MM.1S (cell line): ENCODE measurements at places on chromosomes 3 and 15.

DNA sequence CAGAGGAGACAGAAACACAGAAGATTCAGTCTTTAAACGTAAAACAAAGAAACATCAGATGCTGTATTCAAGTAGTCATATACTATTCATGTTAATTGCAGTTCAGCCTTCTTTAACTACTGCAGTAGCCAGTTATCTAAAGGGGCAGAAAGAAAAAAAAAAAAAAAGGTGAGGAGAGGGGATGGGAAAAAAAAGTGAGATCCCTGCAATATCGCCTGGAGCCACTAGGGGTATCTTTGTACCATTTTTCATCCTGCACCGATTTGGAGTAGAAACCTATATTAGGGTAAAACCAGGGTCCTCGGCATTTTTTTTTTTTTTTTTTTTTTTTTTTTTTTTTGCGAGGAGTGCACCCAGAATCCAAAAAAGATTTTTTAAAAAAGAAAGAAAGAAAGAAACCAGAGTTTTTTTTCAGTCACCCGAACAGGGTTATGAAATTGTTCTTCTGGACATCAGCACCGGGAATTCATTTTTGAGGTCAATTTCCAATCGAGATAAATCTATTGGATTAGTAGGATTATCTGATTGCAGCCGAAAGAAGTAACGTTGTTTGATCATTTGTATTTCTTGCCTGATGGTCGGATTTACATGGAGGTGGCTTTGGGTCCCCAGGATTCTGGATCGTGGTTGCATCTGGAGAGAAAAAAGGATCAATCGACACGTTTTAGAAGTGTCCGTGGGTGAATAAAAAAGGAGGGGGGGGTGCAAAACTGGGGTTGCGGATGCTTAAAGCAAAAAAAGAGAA lies 186.7 kb downstream of the NLGN1 start:
- DNase-seq, result peak; percentile 32

GRCh38 chr15:66234798-66235197 lies 18.8 kb downstream of the MEGF11 start:
- no peak for DNase-seq

DNA sequence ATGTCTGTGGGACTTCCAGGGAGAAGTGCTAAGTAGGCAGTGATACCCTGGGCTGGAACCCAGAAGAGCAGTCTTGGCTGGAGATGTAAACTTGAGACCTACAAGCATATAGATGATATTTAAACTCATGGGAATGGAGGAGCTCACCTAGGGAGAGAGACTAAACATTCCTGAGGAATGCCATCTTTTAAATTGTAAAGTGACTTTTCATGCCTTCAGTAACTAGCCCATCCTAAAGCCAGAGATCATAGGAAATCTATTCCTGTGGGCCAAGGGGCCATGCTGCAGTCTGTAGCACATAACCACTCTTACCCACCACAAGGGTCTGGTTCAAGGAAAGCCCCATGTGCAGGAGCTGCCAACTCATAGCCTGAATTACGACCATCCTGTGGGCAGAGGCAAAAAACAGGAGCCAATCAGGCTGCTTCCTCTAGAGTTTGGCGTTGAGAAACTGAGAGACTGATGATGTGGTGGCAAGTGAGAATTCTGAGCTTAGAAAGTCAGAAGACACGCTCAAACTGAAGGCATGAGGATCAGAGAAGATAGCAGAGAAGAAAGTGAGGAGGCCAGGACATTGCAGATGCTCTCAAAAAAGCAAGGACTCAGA lies 37.5 kb downstream of the CTDSPL start:
- DNase-seq, result no peak

- DNase-seq, result no peak
These were observed 89.2 kb downstream of the CORO2B start for GRCh38 chr15:68667800-68668625.

GRCh38 chr3:105880681-105881290 lies 12.0 kb upstream of the CBLB start:
- no peak for DNase-seq

- DNase-seq, result no peak
These were observed 34.0 kb upstream of the PCSK6 start for GRCh38 chr15:101523560-101523940.

- DNase-seq, result peak; percentile 47
These were observed 34.4 kb downstream of the CA12 start for GRCh38 chr15:63347074-63347857.

DNA sequence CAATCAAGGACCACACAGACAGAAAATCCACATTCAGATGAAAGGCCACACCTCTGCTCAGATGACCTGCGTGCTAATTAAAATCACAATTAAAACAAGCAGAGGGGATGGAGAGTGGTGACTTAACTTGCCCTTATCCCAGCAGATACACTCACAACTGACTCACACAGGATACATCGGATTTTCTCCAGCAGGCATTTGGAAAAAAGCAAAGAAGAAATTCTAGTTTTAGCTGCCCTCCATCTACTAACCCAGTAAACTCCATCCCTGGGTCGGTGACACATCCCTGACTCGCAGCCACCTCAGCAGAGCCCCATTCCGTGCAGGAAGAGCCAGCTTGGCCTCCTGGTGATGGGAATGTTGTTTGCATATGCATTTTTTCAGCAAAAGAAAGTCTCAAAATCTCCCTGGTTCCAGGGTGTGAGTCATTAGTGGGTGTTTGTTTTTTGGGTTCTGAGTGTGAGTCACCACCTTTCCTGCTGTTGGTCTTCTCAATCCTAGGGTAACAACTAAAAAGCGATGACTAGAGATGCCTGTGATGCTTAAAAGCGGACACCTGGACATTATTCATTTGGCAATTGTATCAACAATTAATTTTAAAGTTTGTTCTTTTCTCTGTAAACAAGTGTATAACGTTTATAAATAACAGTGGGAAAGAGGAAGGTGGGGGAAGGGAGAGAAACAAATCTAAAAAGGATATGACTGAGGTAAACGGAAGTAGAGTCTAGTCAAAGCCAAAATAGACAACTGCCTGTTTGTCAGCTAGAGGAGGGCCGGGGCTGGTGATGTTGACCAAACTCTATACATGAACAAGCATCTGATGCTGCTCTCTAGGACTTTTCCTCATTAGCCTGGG lies 49.8 kb upstream of the SLC4A7 start:
- DNase-seq, result no peak

GRCh38 chr3:4704552-4704951 lies 211.4 kb downstream of the ITPR1 start:
- DNase-seq, result no peak

DNA sequence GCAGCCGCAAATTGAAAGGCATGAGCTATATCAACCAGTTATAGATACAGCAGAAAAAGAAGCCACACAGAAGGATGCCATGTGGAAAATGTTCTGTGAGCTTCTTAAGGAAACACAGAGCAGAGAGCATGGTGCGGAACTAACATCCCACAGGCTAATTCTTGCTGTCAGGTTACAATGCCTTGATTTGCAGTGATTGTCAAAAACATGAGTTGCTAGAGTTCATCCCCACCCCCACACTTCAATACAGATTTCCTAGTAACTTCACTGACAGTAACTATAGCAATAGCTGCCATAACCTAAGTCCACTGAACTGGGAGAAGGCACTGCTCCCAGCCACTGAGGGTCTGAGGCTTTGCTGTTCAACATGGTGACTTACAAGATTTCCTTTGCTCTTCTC lies 821.6 kb downstream of the SQOR start:
- no peak for DNase-seq

DNA sequence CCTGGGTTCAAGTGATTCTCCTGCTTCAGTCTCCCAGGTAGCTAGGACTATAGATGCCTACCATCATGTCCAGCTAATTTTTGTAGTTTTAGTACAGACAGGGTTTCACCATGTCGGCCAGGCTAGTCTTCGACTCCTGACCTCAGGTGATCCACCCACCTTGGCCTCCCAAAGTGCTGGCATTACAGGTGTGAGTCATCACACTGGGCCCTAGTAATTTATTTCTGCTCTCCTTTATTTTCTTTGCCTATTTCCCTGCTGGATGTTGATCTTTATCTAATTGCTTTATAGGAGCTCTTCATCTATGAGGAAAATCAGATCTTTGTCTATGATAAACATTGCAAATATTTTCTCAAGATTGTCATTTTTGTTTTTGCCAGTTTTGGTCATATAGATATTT lies 31.7 kb downstream of the UQCC5 start:
- DNase-seq, result no peak

- peak; percentile 17 for DNase-seq
These were observed 675 bp downstream of the BRPF1 start for GRCh38 chr3:9732080-9732739.

DNA sequence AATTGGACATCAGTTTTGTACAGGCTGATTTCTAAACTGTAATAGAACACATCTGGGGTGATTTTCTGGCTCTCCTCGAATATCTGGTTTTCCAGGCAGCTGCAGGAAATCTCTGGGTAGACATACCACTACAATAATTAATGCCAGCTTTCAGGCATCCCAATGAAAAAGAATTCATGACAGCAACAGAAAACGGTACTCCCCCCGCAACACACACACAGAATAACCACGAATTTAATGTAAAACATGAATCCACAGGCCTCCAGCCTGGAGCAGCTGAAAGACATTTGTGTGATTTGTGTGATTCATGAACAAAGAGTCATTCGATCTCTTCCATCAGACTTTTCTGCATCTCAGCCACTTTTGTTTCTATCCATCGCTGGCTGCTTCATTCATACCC lies 262.2 kb downstream of the MAGI1 start:
- no peak for DNase-seq

DNA sequence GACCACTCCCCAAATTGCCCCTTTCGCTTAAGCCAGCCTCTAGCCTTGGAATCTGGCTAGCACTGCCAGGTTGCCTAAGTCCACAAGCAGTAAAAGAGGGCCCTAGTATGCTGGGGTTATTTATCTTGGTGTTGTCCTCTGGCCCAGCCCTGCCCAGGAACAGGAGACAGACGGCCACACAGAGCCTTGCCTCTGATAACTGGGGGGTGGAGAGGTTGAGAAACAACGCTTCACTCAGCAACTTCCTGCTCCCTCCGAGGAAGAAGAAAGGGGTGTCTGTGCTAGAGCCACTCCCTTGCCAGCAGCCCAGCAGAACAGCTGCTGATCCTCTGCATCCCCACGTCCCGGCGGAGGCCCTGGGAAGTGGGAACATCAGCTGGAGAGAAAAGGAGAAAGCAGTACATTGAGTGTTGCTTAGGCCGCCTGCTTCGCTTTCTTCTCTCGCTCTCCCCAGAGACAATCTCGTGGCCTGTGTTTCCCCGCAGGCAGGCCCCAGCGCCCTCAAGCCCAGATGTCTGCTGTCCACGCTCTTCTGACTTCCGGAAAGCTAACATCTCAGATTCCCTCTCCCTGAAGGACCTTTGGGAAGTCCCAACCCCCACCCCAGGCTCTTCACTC lies 22.6 kb upstream of the C3orf70 start:
- DNase-seq, result peak; percentile 72
